ENCODE measurements at places on chromosomes 16 and 17. TPM values are rescaled to one million over a fixed set of nuclear protein-coding genes. Genes with fewer than 3 reads are reported as not detected.

DNA sequence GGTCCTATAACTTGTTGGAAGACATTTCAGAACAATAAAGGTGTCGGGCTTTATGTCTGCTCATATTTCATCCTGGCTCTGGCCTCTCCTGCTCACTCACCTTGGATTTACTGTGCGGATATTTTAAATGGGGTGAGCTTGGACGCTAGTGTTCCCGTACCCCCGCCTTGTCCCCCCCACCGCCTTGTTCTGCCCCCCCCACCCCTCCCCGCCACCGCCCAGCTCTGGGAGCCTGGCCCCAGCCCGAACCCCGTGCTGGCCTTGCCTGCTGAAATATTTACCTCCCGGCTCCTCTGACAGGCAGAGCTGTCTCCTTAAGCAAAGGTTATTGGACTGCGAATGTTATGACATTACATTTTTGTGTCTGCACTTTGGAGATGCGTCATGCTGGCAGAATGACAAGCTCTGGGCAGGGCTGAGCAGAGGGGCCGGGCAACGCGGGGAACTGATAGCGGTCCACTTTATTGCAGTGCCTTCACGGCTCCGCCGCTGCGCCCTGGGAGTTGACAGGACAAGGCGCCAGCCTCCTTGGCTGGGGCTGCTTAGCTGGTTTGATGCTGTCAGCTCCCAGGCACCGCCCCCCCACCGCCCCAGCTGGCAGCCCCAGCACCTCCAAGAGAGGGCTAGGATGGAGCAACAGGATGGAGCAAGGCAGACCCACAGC lies 222.5 kb upstream of the GSE1 start:
- DNase-seq = no peak

- DNase-seq = no peak
These were observed 76.8 kb downstream of the MPRIP start for GRCh38 chr17:17119106-17119505.

- no peak for DNase-seq
These were observed 11.6 kb upstream of the NDUFAB1 start for GRCh38 chr16:23607726-23608125.

GRCh38 chr17:75499313-75500022 lies 15.9 kb downstream of the CASKIN2 start:
- no peak for DNase-seq

TSPAN10 gene
- total RNA-seq = not detected

COTL1 gene
- total RNA-seq = 353 TPM

IKZF3 gene
- 146 TPM for total RNA-seq

TP53TG3D gene
- total RNA-seq = not detected

Data from CD4-positive, CD25-positive, alpha-beta regulatory T cell (primary cell).